ENCODE measurements at places on chromosomes 5 and 9. TPM values are rescaled to one million over a fixed set of nuclear protein-coding genes. Genes with fewer than 3 reads are reported as not detected.

GRCh38 chr9:136793086-136793946 is 2.2 kb downstream of the TMEM141 start:
- no peak for DNase-seq

DNA sequence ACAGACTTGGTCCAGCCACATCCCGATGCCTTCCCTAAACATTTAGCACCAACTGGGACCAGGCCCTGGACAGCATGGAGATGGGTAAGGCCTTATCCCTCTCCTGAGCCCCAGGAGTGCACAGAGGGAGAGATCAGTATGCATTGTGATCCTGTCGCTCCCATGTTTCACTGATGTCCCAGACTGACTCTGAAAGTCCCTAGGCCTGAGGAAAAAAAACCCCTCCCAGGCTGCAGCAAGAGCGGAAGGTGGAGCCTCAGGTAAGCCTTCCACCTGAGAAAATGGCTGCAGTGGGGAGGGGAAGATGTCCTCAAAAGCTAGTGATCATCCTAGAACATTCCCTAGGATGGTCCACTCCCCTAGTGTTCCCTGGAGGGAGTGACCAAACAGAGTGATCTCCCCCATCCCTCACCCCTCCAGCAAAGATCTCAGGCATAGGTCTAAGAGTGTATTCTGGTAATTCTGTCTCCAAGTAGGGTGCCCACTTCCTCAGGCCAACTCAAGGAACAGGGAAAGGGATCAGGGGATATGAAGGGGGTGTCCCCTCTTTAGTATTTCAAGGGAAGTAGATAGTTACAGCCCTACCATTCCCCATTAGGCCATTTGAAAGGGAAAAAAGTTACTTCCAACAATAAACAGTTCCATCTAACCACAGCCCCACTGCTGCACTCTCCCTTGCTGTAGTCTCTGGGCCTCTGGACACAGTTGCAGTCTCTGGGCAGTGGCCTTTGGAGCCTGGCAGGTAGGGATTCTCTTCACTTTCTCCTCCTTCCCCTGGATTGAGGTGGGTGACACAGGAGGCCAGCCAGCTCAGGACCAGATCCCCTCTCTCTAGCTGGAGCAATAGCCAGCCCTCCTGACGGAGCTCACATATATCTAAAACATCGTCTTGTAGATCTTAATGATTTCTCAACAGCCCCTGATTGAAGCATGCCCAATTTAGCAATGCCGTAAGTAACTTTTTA is 6.8 kb upstream of the CXXC5 start:
- no peak for DNase-seq

GRCh38 chr5:59592101-59592500 is 301.4 kb downstream of the PDE4D start:
- no peak for DNase-seq

- DNase-seq, result no peak
These were observed 31.1 kb upstream of the MAMDC2 start for GRCh38 chr9:70012569-70012968.

GRCh38 chr5:32504329-32504988 is 59.9 kb upstream of the ZFR start:
- no peak for DNase-seq

DNA sequence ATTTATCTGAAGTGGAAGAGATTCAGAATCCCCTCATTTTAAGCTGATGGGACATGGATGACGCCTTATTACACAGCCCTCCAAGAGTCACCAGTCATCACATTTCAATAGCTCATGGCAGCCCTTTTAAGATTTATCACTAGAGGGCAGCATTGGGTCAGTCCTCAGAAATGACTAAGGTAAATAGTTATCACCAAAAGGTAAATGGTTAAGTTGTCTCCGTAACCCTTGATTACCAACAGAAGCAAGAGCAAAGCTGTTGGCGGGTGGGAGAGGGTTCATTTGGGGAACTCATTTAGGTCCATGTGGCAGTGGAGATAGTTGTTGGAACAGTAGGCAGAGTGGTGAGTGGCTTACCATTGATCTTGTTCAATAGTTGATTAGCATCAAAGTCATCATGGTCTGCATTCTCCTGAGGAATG is 12.0 kb upstream of the C9 start:
- DNase-seq, result no peak

- DNase-seq, result no peak
These were observed 34.3 kb upstream of the OLFM1 start for GRCh38 chr9:135053133-135053532.

GRCh38 chr5:144205141-144205551 is 34.5 kb downstream of the KCTD16 start:
- DNase-seq, result no peak

DNA sequence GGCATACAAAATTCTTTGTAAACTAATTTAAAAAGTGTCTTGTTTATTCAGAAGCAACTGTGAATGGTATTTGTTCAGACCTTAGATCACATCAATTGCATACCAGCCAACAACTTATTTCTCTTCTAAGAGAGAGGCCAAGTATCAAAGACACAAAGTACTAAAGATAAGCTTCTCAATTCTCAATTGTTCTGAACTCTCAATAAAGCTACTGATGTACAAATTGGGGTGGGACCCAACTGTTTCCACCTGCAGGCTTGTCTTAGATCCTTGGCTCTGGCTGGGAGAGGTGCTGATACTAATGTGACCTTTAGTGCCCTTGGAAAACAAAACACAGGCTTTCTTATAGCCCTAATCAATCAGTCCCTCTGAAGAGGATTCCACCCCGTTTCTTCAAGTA is 22.1 kb downstream of the XRCC4 start:
- DNase-seq, result no peak

DNA sequence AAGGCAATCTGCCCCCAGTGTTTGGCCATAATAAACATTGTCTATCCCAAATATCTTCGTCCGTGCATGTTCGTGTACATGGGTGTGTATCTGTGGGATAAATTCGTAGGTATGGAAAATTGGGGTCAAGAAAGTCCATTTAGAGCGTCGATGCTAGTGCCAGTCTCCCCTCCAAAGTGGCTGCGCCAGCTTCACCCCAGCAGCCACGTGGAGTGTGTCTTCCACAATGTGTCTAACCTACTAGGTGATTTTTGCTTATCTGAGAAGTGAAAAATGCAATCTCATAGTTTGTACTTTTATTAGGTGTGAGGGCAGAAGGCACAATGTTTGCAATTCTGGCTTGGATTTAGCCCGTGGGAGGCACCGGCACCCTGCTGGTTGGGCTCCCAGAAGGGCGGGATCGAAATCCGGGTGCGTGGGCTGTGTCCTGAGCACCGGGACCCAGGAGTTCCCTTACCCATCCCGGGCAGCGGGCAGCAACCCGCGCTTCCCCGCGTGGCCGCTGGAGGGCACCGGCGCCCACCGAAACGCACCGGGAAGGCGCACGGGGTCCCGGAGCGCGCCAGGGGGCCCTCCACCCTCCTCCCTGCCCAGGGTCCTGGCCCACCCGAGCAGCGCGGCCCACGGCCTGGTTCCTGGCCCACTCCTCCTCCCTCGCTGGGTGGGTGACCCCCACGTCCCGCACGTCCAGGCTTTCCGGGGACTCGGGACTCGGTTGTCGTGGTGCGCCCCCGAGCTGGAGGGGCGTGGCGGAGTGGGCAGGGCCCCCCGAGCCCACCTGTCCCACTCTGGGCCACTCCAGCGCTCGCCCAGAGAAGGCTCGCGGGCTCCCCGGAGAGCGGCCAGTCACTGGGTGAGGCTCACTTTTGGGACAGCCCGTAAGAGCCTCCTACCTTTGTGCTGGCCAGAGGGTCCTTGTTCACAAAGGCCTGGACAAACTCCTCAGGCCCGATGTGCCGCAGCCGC is 55.4 kb upstream of the RNF130 start:
- DNase-seq, result peak; percentile 66

- DNase-seq, result no peak
These were observed 533.9 kb upstream of the NUDT12 start for GRCh38 chr5:104096451-104096850.

- no peak for DNase-seq
These were observed 11.8 kb upstream of the IFNW1 start for GRCh38 chr9:21153336-21154017.

DNA sequence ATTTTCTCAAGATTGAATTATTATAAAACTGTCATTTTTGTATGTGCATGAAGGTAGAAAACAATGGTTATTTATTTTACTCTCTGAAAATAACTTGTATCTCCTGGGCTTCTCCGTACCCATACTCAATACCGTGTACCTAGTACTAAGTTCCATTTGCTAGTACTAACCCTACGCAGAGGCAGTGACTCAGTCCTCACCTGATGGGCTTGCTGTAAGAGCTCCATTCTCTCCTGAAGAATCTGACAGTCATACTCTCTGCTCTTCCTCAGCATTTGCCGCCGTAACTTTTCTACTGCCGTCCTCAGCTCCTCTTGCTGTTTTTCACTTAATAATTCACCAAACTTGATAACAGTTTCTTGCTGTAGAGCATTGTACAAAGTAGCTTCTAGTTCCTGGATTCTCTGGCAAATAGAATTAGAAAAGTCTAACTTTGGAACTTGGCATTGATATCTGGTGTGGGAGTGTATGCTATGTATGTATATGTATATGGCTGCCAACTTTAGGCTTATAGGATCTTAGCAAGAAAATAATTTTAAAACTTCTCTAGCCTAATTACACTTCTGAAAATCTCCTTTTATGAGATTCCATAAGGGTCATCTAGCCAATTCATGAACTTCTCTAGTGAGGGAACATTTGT is 108.0 kb upstream of the DPYSL3 start:
- DNase-seq, result no peak

GRCh38 chr5:142874540-142874939 is 104.4 kb downstream of the ARHGAP26 start:
- DNase-seq, result no peak

DNA sequence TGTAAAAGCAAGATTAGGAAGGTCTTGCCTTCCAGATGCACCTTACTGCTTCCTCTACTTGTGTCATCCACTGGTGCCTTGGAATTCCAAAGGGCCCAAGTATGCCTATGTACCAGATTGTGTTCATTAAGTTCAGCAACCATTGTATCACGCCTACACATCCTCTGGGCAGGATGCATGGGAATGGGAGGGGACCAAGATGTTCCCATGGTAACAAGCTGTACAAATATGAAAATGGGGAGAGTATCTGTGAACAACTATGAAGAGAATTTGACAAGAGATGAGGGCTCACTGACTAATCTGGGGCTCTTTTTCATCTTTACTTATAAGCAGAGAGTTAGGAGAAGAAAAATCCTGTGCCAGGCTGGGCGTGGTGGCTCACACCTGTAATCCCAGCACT is 137.8 kb upstream of the MAP1B start:
- DNase-seq, result no peak

Gene AMBP
- total RNA-seq, result not detected

Gene BRD3
- 34.9 TPM for total RNA-seq

Gene CARD6
- total RNA-seq, result 9.5 TPM

Gene EEIG1
- 17.4 TPM for total RNA-seq

Gene CCDC183
- total RNA-seq, result 2.5 TPM
